Endothelial cell of umbilical vein (primary cell): ENCODE measurements at places on chromosomes 3 and 15. TPM values are rescaled to one million over a fixed set of nuclear protein-coding genes. Genes with fewer than 3 reads are reported as not detected.

GRCh38 chr3:102018551-102018950 is 169.2 kb downstream of the NFKBIZ start:
- H3K27me3 ChIP-seq = no peaks in the 10 kb centered on the region
- H3K4me3 ChIP-seq = no peak overlapping the region
- no peaks in the 10 kb centered on the region for H3K36me3 ChIP-seq

- no peaks in the 10 kb centered on the region for H3K27me3 ChIP-seq
- no peaks in the 10 kb centered on the region for H3K4me1 ChIP-seq
- H3K27ac ChIP-seq = peak overlapping the region; percentile 33
- peak; percentile 18 for DNase-seq
- no peak overlapping the region for H3K4me3 ChIP-seq
Observed at GRCh38 chr3:161890147-161890625, 393.6 kb downstream of the OTOL1 start.

DNA sequence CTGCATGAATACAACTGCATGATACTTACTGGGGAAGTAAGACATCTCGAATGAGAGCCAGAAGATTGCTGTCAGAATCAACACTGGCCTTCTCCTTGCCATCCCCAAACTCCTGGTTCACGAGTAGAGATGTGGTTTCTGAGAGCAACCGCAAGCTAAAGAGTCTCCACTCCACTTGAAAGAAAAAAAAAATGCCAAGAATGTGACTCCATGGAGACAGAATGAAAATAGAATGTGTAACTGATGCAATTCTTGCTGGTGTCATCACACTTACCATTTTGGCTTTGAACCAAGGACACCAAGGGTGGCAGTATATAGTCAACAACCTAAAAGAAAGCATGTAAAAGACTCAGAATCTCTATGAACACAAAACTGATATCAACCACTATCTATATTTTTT is 280.4 kb downstream of the ULK4 start:
- DNase-seq = no peak
- no peaks in the 10 kb centered on the region for H3K4me1 ChIP-seq
- H3K36me3 ChIP-seq = no peaks in the 10 kb centered on the region
- no peak overlapping the region for H3K27ac ChIP-seq
- no peak overlapping the region for H3K4me3 ChIP-seq
- H3K27me3 ChIP-seq = no peaks in the 10 kb centered on the region

DNA sequence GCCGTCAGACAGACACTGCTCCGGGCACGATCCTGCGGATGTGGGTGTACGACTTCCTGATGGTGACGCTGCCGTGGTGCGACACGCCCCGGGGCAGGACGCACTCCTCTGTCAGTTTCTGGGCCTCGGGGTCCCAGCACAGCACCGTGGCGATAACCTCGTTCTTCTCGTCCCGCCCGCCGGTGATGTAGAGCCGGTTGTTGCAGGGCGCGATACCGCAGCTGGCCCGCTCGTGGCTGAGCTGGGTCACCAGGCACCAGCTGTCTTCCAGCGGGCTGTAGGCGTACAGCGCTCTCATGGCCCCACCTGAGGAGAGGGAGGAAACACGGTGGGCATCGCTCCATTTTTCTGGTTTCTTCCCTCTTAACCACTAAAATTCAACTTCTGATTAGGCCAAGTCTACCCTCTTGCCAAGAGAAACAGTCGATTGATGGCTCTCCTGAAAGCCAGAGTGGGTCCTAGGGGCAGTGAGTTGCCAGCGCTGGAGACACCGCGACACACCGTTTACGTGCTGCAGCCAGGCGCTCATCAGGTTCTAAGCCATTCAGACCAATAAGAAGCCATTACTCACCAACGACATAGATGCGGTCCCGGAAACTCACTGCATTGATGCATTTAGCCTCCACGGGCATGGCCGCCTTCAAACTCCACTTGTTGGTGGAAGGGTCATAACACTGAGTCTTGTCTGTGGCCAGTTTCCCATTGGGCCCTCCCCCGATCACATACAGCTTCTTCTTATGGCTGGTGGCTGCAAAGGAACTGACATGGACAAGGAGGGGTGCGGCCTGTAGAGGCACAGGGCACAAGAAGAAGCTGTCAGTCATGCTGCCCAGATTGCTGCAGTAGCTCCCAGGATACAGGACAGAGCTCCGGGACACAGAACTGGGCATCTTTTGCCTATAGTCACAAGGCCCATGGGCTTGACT is 63.3 kb downstream of the KLHL6 start:
- H3K4me1 ChIP-seq = peaks cover 6% of the 10 kb centered on the region
- no peaks in the 10 kb centered on the region for H3K36me3 ChIP-seq
- no peak overlapping the region for H3K27ac ChIP-seq
- H3K27me3 ChIP-seq = no peaks in the 10 kb centered on the region
- H3K4me3 ChIP-seq = no peak overlapping the region

- DNase-seq = no peak
- no peak overlapping the region for H3K4me3 ChIP-seq
- H3K36me3 ChIP-seq = no peaks in the 10 kb centered on the region
- no peaks in the 10 kb centered on the region for H3K27me3 ChIP-seq
- H3K4me1 ChIP-seq = peaks cover 8% of the 10 kb centered on the region
Observed at GRCh38 chr15:63434576-63435186, 53.0 kb upstream of the CA12 start.

GRCh38 chr15:22954798-22955543 is 25.2 kb downstream of the CYFIP1 start:
- no peak overlapping the region for H3K27ac ChIP-seq
- no peak for DNase-seq
- no peak overlapping the region for H3K4me3 ChIP-seq
- H3K4me1 ChIP-seq = peaks cover 8% of the 10 kb centered on the region
- H3K36me3 ChIP-seq = no peaks in the 10 kb centered on the region

- no peaks in the 10 kb centered on the region for H3K4me1 ChIP-seq
- H3K27ac ChIP-seq = no peak overlapping the region
- DNase-seq = no peak
- H3K36me3 ChIP-seq = no peaks in the 10 kb centered on the region
Observed at GRCh38 chr3:154378311-154378710, 51.7 kb downstream of the GPR149 start.

GRCh38 chr3:81439108-81439507 is 322.3 kb downstream of the GBE1 start:
- H3K27me3 ChIP-seq = no peaks in the 10 kb centered on the region
- no peaks in the 10 kb centered on the region for H3K36me3 ChIP-seq
- no peak for DNase-seq
- no peak overlapping the region for H3K4me3 ChIP-seq
- no peak overlapping the region for H3K27ac ChIP-seq

- no peaks in the 10 kb centered on the region for H3K4me1 ChIP-seq
- no peak for DNase-seq
- H3K36me3 ChIP-seq = no peaks in the 10 kb centered on the region
- peaks cover 12% of the 10 kb centered on the region for H3K27me3 ChIP-seq
Observed at GRCh38 chr3:169694117-169694516, 30.6 kb upstream of the MECOM start.

GRCh38 chr3:124941771-124942170 is 7.2 kb upstream of the MUC13 start:
- peaks cover 2% of the 10 kb centered on the region for H3K27me3 ChIP-seq
- H3K4me3 ChIP-seq = no peak overlapping the region
- no peaks in the 10 kb centered on the region for H3K4me1 ChIP-seq
- no peak overlapping the region for H3K27ac ChIP-seq

DNA sequence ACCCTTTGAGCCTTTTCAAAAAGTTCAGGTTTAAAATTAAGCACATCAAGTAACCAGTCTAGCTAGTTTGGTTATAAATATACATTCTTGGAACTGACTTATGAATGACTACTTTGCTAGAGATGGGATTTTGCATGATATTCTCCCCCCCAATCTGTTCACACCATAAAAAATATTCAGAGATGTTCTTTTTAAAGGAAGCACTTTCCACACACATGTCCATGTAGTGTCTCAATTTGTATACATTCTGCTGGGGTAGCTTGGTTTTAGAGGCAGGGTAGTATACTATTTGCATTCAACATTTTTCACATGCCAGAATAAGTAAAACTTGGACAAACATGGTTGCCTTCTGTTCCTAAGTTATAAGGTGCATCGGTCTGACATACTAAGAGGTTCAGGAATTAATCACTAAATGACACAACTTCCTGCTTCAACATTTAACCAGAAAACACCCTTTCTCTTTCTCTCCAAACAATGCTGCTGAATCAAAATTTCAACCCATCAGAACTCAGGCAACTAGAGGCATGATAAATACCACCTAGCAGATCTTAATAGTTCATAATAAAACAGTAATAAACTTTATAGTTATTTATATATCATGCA is 57.0 kb downstream of the SUMF1 start:
- peaks cover 11% of the 10 kb centered on the region for H3K4me1 ChIP-seq
- no peak overlapping the region for H3K27ac ChIP-seq
- no peak overlapping the region for H3K4me3 ChIP-seq
- H3K36me3 ChIP-seq = no peaks in the 10 kb centered on the region
- H3K27me3 ChIP-seq = no peaks in the 10 kb centered on the region

GRCh38 chr15:100570275-100570674 is 31.7 kb downstream of the LINS1 start:
- no peak overlapping the region for H3K4me3 ChIP-seq
- no peak for DNase-seq
- no peak overlapping the region for H3K27ac ChIP-seq
- peaks cover 11% of the 10 kb centered on the region for H3K36me3 ChIP-seq

GRCh38 chr3:179991883-179992282 is 44.9 kb downstream of the PEX5L start:
- H3K4me3 ChIP-seq = no peak overlapping the region
- H3K27me3 ChIP-seq = no peaks in the 10 kb centered on the region
- H3K36me3 ChIP-seq = no peaks in the 10 kb centered on the region

DNA sequence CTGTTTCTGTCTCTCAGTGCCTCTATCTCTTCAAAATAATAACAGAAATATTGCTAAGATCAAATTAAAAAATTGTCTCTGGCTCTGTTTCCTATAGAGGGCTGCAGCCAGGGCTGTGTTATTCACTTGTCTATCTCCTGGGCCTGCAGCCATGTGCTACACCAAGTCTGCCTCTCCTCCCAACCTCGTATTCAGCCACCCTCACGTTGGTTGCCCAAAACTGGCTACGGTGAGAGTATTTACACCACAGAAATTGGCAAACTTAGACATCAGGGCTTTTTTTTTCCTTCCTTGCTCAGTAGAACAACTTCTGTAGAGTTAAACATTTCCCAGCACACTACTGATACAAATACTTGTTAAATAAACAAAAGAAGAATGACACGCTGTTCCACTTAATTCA is 320.9 kb upstream of the ICE2 start:
- DNase-seq = no peak
- H3K4me1 ChIP-seq = no peaks in the 10 kb centered on the region
- no peak overlapping the region for H3K27ac ChIP-seq

GRCh38 chr15:78394981-78395616 is 42.9 kb upstream of the IREB2 start:
- no peaks in the 10 kb centered on the region for H3K4me1 ChIP-seq
- no peak for DNase-seq
- H3K36me3 ChIP-seq = no peaks in the 10 kb centered on the region
- H3K27ac ChIP-seq = no peak overlapping the region
- no peak overlapping the region for H3K4me3 ChIP-seq

DNA sequence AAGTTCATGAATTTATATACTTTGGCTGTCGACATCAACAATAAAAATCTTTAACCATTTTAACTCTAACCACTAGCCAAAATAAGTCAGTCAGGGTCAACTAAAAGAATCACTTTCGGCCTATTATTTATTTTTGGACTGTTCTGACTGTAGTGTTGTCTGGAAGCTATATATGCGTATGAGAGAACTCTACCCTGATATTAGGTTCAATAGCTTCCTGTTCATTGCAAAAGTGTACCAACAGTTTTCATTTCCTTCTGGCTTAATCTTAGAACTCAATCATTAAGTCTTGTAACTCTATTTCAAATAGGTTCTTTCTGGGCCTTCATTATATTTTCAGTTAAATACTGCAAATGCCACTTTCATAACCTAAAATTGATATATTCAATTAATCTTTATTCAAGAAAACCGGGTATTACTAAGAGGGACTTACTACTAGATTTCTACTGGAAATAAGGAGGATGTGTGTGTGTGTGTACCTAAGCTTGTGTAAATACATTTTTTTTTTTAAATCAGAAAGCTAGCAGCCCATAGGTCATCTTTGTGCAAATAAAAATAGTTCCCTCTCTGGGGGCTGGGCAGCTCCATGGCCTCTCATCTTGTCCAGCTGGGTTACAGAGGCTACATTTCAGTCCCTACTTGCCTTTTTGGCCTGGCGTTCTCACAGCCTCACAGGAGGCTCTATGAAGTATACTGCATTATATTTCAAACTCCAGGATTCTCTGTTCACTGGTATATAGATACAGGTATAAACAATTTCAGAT is 5.8 kb downstream of the SERPINI2 start:
- H3K27me3 ChIP-seq = no peaks in the 10 kb centered on the region
- H3K4me1 ChIP-seq = no peaks in the 10 kb centered on the region
- no peak overlapping the region for H3K4me3 ChIP-seq
- no peaks in the 10 kb centered on the region for H3K36me3 ChIP-seq

DNA sequence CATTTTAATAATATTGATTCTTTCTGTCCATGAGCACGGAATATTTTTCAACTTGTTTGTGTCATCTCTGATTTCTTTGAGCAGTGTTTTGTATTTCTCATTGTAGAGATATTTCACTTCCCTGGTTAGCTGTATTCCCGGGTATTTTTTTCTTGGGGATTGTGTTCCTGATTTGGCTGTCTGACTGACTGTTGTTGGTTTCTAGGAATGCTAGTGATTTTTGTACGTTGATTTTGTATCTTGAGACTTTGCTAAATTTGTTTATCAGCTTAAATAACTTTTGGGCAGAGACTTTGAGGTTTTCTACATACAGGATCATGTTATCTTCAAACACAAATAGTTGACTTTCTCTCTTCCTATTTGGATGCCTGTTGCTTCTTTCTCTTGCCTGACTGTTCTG is 418.8 kb upstream of the ALCAM start:
- no peak overlapping the region for H3K4me3 ChIP-seq
- H3K4me1 ChIP-seq = peaks cover 8% of the 10 kb centered on the region
- no peak for DNase-seq
- H3K36me3 ChIP-seq = no peaks in the 10 kb centered on the region
- H3K27ac ChIP-seq = no peak overlapping the region

GRCh38 chr3:134650431-134651346 is at the start of gene KY:
Gene KY (minus strand): TSS chr3:134651022. CDS start chr3:134650960, 62 bp downstream.
- no peaks in the 10 kb centered on the region for H3K4me1 ChIP-seq
- no peak within 1 kb of the TSS for H3K4me3 ChIP-seq
- no peak within 1 kb of the TSS for H3K27ac ChIP-seq
- H3K36me3 ChIP-seq = no peaks in the 10 kb centered on the region

DNA sequence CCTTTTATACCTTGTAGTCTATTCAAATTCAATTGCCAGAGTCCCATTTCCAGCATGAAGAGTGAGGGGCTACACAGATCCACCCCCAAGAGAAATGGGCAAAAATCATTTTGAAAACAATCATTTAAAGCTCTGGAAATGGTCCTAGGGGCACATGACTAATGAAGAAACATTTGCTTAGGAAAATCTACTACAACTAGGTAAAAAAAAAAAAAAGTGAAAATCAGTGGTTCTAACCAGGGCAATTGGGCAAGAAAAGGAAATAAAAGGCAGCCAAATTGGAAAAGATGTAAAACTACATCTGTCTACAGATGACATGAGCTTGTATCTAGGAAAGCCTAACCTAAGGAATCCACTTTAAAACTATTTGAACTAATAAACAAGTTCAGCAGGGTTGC is 9.4 kb downstream of the IMPG2 start:
- H3K4me1 ChIP-seq = no peaks in the 10 kb centered on the region
- no peak overlapping the region for H3K27ac ChIP-seq
- H3K36me3 ChIP-seq = no peaks in the 10 kb centered on the region
- DNase-seq = no peak

GRCh38 chr3:157527131-157527881 is 24.1 kb upstream of the VEPH1 start:
- no peak overlapping the region for H3K27ac ChIP-seq
- H3K36me3 ChIP-seq = no peaks in the 10 kb centered on the region
- peaks cover 52% of the 10 kb centered on the region for H3K4me1 ChIP-seq
- H3K27me3 ChIP-seq = no peaks in the 10 kb centered on the region
- no peak for DNase-seq

Gene MYL3
- not detected in 2 replicates for total RNA-seq

Gene IQCF6
- total RNA-seq = not detected in 2 replicates

Gene ANP32A
- total RNA-seq = 169 and 179 TPM in 2 replicates

Gene PDCD6IP
- 265 and 268 TPM in 2 replicates for total RNA-seq

Gene ADIPOQ
- total RNA-seq = not detected in 2 replicates

Gene CLCN2
- 6.5 and 9.9 TPM in 2 replicates for total RNA-seq

Gene SRGAP3
- total RNA-seq = not detected in 2 replicates
